Stimulated activated naive CD8-positive, alpha-beta T cell treated with anti-CD3 and anti-CD28 coated beads, Interleukin-15, amount 100 ng/mL, for 72 hours (primary cell): ENCODE measurements at places on chromosomes 5 and 9.
A peak's percentile ranks its signal among the peaks of the same experiment; 100 is the strongest.

GRCh38 chr5:66306844-66307315 is 162.8 kb downstream of the SREK1 start:
- DNase-seq: no peak

DNA sequence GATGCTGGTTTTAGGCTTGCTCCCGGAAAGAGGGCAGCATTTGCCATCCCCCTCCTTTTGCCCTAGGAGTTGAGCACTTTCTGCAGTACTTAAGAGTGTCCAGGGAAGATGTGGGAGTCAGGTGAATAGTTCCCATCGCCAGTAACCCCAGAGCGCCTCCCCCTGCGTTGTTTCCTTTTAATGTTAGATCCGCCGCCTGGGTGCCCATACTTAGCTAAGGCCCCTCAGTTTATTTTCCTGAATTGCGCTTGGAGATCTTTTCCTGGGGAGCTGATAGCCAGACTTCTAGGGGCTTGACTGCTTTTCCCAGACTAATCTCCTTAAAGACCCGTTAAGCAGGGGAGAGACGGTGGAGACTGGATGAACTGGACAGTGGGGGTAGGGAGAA is 377 bp upstream of the PCDHAC2 start:
- no peak for DNase-seq

GRCh38 chr9:134469041-134469875 is 143.0 kb downstream of the RXRA start:
- no peak for DNase-seq

DNA sequence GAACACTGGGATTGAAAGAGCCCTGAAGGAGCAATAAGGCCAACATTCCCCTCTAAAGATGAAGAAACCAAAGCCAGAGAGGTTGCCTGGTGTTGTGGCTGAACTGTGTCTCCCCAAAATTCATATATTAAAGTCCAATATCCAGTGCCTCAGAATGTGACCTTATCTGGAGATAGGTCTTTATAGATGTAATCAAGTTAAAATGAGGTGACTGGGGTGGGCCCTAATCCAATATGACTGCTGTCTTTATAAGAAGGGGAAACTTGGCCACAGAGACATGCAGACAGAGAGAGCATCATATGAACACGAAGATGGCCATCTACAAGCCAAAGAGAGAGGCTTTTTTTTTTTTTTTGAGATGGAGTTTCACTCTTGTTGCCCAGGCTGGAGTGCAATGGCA is 66.9 kb upstream of the PLPP1 start:
- no peak for DNase-seq

- DNase-seq: no peak
Measured at GRCh38 chr5:142048272-142048671, 35.4 kb upstream of the GNPDA1 start.

DNA sequence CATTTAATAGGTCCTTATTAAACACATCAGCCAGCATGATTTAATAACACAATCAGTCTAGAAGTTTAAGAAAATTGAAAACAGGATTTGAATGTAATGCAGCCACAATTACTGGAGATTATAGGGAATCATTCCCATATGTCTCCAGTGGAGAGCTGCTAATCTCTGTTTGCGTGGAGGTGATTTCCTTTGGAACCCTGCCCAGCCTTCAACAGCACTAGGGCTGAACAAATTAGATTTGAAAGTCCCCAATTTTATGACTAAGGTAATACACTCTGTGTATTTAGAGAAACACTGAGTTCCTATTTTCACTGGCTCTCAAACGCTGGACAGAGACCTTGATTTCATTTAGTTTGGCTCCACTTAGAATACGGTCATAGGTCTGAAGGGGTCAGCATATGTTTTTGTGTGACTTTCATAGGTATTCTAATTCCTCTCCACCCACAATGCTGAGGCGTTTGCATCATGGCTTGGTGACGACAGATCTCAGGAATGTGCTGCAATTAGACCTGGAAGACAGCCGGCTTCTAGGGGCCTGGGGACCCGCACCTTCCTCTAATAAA is 508.3 kb downstream of the EBF1 start:
- DNase-seq: no peak

DNA sequence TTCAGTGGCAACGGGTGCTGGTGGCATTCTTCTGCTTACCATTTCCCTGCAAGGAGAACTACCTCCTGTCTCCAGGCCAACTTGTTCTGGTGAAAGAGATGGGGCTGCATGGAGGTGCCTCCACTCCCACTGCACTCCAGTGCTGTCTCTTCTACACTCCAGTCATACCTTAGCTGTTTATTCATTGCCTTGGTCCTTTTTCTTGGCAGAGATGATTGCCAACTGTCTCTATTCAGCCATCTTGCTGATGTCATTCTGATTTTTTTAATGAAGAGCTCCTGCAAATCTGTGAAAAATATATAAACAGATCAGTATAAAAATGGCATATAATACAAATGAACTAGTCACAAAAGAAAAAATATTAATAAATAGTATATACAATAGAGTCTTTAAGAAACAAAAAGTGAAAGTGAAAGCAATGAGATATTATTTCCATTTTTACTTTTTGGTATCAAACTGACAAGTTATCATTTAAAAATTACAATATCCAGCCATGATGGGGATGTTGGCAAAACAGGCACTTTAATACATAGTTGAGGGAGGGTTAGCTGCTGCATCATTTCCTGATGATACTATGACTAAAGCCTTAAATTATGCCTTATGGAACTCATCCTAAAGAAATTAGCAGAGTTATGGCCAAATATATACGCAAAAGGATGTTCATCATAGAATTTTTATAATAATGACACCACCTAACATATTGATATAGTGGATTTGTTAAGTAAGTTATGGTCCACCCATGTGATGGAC is 109.4 kb downstream of the CARTPT start:
- no peak for DNase-seq

GRCh38 chr5:38013107-38013506 is 173.3 kb upstream of the GDNF start:
- no peak for DNase-seq

- no peak for DNase-seq
Measured at GRCh38 chr9:20499013-20499412, 123.3 kb downstream of the MLLT3 start.

DNA sequence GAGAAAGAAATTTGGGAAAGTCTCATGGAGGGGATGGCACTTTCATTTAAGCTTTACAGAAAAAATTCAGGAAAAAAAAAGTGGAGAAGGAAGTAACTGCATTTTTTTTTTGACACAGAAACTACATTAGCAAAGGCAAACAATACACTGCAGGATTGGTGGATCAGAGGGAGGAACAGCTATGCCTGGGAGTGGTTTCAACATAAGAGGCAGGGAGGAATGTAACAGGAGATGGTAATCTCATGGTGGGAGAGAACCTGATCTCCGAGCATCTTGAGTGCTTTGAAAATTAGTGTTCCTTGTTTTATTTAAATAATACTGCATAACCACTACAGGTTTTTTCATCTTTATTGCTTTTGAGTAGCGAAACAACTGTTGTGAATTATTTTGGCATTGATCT is 249.4 kb downstream of the FAM170A start:
- DNase-seq: no peak

DNA sequence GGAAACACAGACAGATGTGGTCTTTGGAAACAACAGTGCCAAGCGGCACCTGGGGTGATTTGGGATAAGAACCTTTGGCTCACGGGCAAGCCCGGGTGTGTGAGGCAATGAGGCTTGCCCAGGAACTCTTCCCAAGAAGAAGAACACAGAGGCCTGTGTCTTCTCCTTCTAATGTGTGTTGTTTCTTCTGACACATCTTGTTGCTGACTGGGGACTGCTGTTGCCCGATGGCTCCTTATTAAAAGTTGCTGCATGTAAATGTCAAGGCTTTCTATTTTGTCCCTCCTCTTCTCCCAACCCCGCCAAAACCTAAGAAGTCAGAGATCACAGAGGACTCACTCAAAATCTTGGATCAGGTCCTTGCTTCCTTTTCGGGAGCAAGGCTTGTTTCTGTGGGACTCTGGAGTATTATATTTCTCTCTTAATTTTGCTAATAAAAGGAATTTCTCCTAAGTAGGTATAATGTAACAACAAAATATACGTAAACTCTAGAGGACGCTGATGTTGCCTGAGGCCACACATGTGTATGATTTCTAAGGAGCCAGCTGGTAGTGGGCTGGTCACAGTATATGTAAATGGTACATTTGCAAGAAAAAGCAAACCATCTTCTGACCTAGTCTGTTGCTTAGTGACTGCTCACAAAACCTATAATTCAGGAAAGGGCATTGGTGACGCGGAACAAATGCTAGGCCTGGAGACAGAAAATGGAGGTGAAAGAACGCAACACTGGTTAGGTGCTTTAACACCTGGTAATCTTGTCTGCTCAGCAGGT is 232.5 kb downstream of the GADD45G start:
- no peak for DNase-seq

- no peak for DNase-seq
Measured at GRCh38 chr9:81370650-81371049, 318.7 kb downstream of the TLE1 start.

DNA sequence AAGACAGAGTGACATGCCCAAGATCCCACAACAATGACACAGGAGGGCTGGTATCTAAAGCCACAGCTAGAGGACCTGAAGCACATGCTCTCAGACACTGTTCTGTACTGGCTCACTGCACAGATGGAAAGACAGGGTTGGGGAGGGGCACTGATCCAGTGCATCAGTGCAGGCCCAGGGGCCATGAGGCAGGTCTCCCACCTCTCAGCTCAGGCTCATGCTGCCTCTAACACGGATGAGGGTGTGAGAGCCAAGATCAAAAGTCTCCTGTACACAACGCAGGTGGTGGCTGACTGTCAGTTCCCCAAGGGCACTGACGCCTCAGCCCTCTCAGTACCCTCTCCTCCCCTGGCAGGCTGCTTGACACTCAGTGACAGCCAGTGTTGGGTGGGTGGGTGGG is 10.9 kb downstream of the RAPGEF1 start:
- peak; percentile 74 for DNase-seq

GRCh38 chr9:111957856-111958631 is 61.4 kb downstream of the UGCG start:
- DNase-seq: peak; percentile 33
